ENCODE measurements at places on chromosomes 2 and 18.

DNA sequence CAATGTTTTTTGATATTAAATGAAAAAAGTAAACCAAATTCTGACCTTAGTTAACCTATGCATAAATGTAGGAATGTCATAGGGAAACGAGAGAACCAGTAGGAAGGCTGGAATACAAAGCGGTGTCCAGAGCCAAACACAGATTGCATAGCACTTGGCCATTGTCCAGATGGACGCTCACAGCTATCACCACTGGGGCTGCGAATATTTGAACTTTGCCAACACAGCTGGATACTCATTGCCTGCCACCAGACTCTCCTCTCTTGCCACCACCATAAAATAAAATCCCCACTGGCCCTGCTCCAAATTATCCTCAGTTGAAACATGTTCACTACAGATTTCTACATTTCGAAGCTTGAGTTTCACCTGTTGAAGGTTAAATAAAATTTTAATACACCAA is 159.3 kb upstream of the GULP1 start:
- no peak for DNase-seq

DNA sequence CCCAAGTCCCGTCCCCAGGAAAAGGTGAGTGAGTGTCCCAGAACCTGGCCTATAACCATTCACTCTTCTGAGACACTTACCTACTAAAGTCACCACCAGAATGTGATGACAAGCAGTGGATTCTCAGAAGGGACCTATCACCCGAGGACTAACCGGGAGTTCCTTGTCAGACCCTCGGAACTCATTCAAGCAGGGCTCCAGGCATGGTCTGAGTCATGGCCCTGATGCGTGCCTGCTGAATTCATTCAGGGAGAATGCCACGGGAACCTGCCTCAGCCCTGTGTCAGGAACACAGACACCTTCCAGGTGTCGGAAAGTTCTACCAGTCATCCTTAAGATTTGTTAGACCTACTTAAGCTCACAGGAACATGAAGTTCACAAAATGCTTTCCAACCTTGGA is 29.8 kb downstream of the ALPK2 start:
- DNase-seq = peak; percentile 62

- no peak for DNase-seq
Measured at GRCh38 chr2:30150786-30151185, 4.0 kb downstream of the YPEL5 start.

DNA sequence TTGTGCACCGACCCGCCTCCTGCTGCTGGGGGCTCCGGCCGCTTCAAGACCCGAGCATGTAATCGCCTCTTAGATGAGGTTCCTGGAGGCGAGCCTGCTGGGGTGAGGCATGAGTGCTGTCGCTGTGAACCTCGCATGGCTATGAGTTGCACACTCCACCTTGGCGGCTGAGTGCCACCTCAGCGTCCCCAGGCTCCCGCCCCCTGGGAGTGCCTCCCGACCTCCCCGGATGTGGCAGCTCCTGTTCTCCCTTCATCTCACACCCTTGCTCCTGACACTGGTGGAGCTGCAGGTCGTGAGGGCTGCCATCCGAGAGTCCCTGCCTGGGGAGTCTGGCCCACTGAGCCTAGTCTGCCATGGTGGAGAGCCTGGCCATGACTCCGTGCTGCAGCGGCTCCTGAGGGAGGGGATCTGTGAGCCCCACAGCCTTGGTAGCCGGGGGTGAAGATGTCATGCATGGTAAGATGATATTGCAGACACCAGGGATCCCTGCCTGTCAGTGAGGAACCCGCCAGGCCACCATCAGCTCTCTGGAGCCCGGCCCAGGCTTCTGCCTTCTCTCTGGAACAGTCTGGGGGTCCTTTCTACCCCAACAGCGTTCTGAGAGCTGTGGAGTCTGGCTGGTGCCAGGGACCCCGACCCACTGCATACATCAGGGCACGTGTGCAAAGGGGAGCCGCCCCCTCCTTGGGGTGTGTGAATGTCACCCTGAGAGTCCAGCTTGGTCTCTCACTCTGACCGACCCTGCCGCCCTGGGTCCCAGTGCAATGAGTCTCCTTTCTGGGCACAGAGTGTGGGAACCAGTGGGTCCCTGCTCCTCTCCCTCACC is 61.6 kb upstream of the HS6ST1 start:
- DNase-seq = no peak

DNA sequence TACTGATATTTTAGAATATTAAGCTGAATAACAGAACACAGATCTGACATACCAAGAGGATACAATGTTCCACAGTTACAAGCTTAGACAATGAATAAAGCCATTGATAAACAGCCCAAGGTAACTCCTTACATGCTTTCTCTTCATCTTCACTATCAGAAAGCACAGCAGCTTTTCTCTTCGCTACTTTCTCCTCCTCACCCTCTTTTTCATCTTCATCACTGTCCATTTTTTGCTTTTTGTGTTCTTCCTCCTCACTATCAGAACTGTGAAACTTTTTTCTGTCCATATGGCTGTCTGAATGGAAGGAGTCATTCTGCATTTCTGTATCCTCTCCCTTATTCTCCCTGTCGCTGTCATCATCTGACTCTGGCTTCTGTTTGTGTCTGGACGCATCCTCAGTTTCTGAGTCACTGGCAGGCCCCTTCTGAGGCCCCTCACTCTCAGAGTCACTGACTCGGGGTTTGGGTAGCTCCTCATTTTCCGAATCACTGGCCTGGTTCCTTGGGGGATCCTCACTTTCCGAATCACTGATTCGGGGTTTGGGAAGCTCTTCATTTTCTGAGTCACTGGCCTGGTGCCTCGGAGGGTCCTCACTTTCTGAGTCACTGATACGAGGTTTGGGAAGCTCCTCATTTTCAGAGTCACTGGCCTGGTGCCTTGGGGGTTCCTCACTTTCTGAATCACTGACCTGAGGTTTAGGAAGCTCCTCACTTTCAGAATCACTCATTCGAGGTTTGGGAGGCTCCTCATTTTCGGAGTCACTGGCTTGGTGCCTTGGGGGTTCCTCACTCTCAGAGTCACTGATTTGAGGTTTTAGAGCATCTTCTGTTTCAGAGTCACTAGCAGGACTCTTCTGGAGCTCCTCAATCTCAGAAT is 21.5 kb downstream of the IWS1 start:
- DNase-seq = no peak

DNA sequence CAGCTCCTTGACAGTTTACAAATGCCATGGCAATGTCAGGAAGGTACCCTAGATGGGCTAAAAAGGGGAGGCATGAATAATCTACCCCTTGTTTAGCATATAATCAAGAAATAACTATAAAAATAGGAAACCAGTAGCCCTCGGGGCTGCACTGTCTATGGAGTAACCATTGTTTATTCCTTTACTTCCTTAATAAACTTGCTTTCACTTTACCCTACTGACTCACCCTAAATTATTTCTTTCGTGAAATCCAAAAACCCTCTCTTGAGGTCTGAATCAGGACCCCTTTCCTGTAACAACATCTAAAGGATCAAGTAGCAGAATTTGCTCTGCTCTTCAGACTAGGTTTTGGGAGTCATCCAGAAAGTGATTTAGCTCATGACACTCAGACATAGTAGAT is 43.7 kb downstream of the CD8B2 start:
- DNase-seq = no peak

Data from amniotic epithelial cell (primary cell).